ENCODE measurements at places on chromosomes 1 and 21.
A peak's percentile ranks its signal among the peaks of the same experiment; 100 is the strongest.

DNA sequence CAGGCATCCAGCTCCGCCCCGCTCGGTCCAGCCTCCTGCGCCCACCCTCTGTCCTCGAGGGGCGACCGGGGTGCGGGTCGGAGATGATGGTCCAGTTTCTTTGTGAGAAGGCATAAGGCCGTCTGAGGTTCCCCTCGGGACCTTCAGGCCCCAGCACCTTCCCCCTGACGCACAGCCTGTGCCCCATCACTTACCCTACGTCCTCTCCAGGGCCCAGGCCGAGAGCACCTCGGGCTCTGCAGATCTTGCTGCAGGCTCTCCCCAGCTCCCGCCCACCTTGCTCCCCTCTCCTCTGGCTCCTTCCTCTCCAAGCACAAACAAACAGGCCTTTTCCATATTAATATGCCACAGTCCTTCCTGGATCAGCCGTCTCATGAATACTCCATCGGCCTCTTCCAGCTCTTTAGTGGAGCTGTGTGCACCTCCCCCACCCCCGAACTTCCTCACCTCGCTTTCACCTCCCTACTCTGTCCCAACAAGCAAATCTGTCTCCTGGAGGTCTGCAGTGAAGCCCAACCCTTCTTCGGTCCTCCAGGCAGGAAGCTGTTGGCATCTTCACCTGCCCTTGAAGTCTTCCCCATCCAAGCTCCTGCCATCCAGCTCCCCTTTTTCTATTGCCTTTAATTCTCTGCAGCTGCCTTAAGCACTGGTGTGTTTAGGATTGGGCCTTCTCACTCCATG is 448 bp upstream of the COL9A2 start:
- no peak for DNase-seq

GRCh38 chr1:216953495-216953894 is 230.3 kb upstream of the ESRRG start:
- DNase-seq = no peak

DNA sequence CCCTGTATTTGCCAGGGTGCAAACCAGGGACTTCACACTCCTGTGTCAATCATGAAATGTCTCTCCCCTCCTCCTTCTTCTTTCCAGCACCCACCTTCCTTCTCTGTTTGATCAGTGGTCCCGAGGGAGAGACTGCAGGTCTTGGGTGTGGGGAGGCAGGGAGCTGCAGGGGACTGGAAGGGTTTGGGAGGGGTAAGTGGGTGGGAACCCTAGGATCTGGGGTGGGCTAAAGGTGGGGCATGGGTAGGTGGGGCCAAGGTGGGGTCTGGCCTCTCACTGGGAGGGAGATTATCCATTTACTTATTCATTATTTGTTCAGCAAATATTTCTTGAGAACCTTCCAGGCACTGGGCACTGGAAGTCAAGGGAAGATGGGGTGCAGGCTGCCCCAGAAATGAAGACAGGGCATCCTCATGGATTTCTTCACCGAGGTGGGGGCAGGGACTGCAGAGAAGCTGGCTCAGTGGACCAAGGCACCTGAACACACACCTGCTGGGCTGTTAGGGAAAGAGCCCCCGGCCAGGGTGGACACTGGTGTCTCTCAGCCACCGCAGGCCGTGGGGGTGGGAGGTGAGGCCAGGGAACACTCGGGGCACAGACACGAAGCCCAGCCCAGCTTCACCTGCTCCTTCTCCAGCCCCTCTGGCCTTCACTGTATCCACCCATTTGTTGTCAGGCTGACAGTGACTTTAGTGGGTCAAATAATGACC is 193.9 kb upstream of the C1orf174 start:
- DNase-seq = no peak

DNA sequence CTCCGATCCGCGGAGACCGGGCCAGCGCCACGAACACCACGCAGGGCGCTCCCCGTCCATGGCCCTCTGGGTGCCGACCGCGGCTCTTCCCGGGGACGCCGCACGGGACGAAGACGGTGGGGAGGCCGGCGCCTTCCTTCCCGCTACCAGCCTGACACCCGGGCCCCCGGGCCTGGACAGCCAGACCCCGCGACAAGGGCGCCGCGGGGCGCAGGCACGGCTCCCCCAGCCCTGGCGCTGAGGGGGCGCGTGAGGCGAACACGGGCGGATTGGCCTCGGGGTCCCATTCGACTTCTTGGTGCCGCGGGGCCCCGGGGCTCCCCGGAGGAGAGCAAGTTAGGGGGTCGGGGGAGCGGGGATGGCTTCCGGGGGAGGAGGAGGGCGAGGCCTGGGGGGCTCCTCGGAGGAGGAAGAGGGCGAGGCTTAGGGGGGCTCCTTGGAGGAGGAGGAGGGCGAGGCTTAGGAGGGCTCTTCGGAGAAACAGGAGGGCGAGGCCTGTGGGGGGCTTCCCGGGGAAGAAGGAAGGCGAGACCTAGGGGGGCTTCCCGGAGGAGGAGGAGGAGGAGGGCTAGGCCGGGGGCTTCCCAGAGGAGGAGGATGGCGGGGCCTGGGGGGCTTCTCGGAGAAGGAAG is 537 bp upstream of the KLHL17 start:
- DNase-seq = no peak

- no peak for DNase-seq
Measured at GRCh38 chr21:44350773-44351481, 2.5 kb upstream of the TRPM2 start.

- peak; percentile 27 for DNase-seq
Measured at GRCh38 chr1:40161888-40162397, 756 bp downstream of the RLF start.

DNA sequence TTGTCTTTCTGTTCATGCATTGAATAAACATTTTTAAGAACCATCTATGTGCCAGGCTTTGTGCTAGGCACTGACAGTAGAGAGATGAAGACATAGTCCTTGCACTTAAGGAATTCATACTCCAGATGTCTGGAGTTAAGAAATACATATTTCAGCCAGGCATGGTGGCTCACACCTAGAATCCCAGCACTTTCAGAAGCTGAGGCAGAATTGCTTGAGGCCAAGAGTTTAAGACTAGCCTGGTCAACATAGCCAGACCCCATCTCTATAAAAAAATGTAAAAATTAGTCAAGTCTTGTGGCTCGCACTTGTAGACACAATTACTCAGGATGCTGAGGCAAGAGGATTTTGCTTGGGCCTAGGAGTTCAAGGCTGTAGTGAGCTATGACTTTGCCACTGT is 18.6 kb upstream of the YTHDF2 start:
- DNase-seq = no peak

GRCh38 chr1:22975694-22976093 is 3.0 kb upstream of the LACTBL1 start:
- peak; percentile 42 for DNase-seq

DNA sequence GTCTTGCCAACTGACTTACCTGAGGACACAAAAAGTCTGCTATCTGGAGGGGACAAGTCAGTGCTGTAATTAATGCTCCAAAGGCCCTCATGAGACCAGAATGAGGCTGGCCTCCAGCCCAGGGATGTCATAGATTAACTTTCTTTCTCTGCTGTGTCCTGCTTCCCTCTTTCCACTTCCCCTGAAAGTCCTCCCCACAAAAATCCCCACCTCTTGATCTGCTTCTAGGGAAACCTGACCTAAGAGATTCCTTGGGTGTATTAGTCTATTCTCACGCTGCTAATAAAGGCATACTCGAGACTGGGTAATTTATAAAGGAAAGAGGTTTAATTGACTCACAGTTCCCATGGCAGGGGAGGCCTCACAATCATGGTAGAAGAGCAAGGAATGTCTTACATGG is 39.2 kb downstream of the RUNX3 start:
- no peak for DNase-seq

All from iris pigment epithelial cell (primary cell).